ENCODE measurements at places on chromosomes 3 and 15.

DNA sequence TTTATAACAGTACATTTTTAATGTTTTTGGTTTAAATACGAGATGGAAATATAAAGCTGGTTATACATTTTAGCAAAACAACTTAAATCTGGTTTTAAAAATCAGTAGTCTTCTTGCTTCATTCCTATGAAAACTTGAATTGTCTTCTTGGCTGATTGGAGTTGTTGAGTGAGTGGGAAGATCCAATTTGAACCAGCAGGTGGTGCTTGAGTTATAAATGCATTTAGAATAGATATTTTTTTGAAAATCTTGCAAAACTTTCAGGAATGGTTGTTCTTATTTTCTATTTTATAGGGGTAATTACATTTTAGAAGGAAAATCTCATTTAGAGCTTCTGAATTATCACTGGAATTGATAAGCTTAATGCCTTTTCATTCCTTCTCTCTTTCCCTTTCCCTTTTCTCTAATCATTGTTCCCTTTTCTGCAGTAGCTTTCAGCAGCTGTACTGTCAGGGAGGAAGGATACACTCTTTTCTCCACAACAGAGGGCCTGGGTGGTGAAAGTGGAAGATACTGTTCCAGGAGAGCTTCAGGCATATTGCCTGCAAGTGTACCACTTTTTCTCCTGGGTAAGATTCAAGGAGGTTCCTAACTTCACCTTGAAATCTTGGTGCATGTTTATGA is 335.6 kb downstream of the NLGN1 start:
- no peak for DNase-seq

- DNase-seq: no peak
These were observed 461.4 kb downstream of the DIPK2A start for GRCh38 chr3:144433006-144433405.

DNA sequence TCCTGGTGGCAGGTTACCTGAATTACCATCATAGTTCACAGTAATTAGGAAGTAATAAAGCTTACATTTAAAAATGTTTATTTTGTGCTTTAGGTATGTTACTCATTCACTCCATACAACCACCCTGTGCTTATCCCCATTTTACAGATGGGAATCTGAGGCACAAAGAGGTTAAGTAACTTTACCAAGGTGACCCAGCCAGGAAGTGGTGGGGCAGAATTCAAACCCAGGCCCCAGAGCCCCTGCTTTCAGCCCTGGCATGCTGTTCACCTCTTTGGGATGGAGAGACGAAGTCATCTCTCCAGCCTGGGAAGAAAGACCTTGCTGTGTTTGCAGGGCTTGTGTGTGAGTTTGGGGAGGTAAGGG is 285.6 kb upstream of the TPM1 start:
- DNase-seq: no peak

DNA sequence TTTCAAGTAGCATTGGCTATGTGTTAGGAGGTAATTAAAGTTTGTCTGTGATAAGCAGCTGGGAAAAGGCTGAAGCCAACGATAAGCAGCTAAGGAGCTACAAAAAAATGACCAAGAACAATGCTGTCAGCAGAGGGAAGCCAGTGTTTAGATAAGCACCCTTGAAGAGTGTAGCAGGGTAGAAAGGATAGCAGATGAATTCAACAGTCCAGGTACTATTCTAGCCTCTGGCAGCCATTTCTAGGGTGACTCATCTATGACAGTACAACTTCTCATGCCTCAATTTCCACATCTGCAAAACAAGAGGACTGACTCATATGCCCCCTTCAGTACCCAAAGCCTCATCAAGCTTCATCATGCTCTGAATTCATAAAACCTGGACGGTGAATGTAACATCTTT is 617.6 kb upstream of the UBE2E2 start:
- no peak for DNase-seq

DNA sequence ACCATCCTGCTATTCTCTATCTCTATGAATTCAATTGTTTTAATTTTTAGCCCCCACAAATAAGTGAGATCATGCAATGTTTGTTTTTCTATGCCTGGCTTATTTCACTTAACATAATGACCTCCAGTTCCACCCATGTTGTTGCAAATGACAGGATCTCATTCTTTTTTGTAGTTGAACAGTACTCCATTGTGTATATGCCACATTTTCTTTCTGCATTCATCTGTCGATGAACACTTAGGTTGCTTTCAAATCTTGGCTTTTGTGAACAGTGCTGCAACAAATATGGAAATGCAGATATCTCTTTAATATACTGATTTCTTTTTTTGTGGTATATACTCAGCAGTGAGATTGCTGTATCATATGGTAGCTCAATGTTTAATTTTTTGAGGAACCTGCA is 58.7 kb downstream of the RETNLB start:
- no peak for DNase-seq

DNA sequence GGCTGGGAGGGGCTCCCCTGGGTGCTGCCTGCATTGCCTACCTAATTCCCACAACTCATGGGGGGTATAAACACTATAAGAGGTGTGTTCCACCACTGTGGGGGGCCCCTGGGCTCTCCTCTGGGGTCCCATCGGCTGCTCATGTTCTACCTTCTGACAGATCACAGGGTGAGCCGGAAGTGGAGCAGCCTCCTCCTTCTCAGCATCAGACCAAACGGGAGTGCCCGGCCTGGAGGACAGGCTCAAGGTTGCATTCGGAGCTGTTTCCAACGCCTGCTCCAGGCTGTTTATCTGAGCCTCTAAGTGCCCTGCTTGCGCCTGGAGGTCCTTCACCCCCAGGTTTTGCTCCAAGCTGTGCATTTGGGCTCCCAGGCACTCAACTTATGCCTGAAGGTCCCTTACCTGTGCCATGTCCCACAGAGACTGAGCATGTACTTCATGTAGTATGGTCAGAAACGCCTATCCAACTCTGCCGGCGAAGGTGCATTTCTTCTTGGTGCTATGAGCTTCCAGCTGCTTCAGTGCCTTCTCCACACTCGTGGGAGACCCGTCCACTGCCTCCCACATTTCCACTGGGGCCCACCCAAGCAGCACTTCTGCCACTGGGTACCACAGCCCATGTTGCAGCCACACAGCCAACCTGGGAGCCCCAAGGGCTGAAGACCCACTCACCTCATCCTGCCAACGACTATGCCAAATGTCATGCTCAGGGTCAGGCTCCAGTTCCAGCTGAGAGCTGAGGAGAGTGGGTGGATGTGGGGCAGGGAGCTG is 232.1 kb downstream of the IGSF11 start:
- no peak for DNase-seq

- no peak for DNase-seq
These were observed 130.9 kb upstream of the RGMA start for GRCh38 chr15:93219859-93220420.

- DNase-seq: no peak
These were observed 10.1 kb downstream of the CRTC3 start for GRCh38 chr15:90539789-90540188.

- DNase-seq: no peak
These were observed 39.2 kb downstream of the ACAA1 start for GRCh38 chr3:38097446-38098375.

GRCh38 chr3:140148824-140149390 is 213.9 kb downstream of the CLSTN2 start:
- no peak for DNase-seq

DNA sequence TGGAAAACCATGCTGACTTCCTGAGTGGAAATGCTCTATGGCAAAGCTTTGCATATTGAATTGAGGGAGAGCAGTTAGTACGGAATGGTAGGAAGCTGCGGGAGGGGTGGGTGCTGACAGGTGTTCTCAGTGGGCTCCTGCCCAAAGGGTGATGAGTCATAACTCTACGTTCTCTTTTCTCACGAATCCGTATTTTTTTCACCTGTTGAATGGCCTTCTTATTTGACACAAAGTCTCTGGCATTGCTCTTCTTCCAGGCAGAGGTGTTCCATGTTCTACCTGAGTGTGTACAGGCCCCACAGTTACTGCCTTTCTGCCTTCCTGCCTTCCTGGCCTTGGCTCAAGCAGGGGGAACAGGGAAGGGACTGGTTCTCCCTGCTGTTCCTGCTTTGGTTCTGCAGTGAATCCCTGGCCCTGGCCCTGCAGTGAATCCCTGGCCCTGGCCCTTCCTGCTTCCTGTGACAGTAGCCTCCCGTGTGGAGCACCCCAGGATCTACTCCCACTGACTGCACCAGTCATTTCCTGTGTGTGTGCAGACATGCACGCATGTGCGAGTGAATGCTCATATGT is 31.9 kb downstream of the TRAK1 start:
- DNase-seq: no peak

GRCh38 chr3:154851644-154852043 is 228.5 kb upstream of the MME start:
- no peak for DNase-seq

- DNase-seq: no peak
These were observed 43.1 kb downstream of the FSTL1 start for GRCh38 chr3:120407508-120408287.

DNA sequence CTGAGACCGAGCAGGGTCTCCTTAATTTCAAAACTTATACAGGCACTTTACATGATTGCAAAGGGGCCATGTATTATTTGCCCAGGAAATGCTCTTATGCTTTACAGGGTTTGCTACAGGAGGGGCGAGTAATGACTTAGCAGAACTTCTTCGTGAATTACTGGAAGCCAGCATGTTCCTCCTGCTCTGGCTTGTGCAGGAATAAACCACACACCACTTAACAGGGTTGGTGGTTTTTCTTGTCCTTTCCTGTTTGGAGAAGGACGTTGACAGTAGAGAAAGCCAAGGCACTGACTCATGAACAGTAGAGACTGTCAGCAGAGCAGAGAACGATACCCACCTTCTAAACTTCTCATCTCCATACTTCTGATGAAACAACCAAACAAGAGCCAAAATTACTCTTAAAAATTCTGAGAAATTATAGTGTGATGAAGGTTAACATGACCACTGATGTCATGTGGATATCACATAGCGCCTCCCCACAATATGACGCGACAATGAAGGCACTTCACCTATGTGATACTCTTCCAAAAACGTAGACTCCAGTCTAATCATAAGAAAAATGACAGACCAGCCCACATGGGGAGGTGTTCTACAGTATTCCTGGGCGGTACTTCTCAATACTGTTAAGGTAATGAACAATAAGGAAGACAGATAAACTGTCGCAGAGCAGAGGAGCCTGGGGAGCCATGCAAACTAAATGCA is 24.7 kb upstream of the MCTP2 start:
- no peak for DNase-seq

GRCh38 chr3:140933109-140933508 is 8.5 kb upstream of the SLC25A36 start:
- no peak for DNase-seq

- DNase-seq: no peak
These were observed 88.9 kb downstream of the TBC1D2B start for GRCh38 chr15:77988347-77989295.

DNA sequence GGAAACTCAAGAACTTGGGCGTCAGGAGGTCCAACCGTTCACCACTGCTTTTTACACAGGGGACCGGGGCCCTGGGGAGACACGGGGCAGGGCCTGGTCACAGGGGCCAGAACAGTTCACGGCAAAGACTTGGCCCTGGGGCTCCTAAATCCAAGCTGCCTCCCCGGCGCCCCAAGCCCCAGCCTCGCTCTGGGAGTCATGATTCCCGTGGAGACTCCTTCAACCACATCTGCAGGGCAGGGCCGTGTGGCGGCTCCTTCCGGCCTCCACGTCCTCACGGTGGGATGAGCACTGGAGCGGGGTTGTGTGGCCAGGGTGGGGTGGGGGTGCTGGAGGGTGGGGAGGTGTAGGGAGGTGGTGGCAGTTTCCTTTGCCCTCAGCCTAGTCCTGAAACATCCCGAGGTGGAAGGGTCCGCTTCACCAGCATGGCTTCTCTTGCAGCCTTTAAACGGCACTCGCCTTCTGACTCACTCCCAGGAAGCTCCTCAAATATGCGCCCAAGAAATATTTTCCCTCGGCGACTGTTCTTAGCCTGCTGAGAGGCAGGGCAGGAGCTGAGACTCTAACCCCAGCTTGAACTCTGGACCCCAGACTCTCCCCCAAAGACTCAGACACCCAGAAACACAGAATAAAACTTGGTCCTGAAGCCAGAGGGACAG is 1.8 kb downstream of the MUC4 start:
- no peak for DNase-seq

GRCh38 chr3:172846103-172846561 is 95.6 kb downstream of the ECT2 start:
- DNase-seq: no peak

DNA sequence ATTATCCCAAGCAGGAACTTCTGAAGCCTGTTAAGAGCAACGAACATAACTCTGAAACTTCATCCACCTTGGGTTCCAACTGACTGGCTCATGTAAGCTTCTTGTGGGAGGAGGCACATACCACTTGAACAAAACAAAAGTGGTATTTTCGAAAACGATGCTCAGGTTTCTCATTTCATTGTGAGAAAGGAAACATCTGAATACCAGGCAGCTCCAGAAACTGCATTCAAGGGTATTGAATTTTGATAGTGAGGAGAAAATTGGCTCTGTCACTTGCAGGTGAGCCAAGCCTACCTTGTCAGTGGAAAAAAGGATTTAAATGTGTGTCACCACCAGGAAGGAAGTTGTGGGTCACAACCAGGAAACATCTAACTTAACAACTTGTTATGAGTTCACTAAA is 218.1 kb upstream of the SATB1 start:
- no peak for DNase-seq

GRCh38 chr3:46923559-46924350 is 46.2 kb downstream of the PTH1R start:
- DNase-seq: no peak

GRCh38 chr3:33064929-33065328 is 32.0 kb downstream of the GLB1 start:
- DNase-seq: no peak

DNA sequence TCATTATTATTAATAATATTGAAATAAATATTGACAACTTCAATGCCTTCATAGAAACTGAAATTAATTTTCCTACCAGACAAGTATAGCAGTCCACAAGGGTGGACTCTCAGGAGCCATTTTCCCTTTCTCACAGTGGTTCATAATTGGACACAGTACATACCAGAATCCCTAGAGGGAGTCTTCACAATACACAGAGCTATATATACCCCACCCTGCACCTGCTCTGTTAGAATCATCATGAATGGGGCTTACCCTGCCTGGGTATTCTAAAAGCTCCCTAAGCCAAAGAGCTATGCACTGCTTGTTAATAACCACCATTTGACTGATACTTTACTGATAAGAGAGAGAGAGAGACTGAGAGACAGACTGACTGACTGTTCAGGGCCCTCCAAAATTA is 134.9 kb downstream of the FEZF2 start:
- DNase-seq: no peak

DNA sequence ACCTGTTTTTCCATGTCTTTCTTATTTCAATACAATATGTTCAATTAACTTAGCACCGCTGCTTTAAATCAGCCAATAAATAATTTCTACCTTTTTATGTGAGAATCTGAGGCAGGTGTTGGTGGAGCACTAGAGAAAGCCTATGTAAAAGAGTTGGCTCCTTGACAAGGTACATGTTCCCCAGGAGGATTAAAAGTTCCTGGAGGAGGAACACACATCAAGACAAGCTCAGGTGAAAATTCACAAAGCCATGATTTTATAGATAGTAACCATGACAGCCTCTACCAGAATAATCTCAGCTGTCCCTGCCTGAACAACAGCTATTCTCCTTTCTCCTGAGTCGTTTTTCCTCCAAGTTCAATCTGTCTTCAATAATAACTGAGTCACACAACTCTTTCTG is 3.4 kb upstream of the ZBED2 start:
- DNase-seq: no peak
